ENCODE measurements at places on chromosomes 4 and X.
A peak's percentile ranks its signal among the peaks of the same experiment; 100 is the strongest.

DNA sequence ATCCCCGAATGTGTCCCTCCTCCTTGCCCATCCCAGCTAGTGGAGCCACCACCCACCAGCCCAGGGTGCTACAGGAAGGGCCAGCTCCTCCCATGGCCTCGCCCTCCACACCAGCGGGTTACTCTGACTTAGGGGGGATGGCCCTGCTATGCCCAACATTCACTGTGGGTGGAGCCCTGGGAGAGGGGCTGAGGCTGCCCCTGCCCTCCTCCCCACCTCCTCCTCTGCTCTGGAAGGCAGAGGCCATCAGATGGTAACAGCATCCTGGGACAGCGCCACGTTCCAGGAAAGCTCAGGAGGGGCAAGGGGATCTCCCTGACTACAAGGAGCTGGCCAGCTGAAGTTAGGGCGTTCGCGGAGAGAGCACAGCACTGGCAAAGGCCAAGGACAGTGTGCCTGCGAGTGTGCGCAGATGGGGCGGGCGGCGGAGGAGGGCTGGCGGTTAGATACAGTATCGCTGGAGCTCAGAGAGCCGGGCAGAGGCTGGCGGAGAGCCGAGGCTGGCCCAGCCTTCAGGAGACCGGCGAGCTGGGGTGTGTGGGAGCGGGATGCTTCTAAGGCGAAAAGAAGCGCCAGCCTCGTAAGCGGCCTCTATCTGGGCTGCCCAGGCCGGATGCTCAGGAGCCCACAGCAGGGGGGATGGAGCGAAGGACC, 1.5 kb downstream of the JAKMIP1 start:
- DNase-seq: no peak

DNA sequence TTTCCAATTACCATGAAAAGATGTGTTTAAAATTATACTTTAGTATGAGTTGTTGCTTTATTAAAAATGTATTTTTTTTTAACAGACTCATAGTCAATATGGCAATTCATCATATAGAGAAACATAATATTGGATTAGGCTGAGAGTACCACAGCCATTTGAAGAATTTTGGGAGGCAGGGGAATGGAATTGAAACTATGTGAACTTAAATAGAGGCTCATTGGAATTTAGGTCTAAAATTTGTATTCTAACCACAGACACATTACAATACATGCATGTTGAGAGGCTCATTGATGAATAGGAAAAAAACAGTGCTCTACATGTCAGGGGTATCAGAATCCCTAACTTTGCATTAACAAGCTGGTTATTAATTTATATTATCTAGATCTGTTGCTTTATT, 269.6 kb downstream of the DKK2 start:
- DNase-seq: no peak

DNA sequence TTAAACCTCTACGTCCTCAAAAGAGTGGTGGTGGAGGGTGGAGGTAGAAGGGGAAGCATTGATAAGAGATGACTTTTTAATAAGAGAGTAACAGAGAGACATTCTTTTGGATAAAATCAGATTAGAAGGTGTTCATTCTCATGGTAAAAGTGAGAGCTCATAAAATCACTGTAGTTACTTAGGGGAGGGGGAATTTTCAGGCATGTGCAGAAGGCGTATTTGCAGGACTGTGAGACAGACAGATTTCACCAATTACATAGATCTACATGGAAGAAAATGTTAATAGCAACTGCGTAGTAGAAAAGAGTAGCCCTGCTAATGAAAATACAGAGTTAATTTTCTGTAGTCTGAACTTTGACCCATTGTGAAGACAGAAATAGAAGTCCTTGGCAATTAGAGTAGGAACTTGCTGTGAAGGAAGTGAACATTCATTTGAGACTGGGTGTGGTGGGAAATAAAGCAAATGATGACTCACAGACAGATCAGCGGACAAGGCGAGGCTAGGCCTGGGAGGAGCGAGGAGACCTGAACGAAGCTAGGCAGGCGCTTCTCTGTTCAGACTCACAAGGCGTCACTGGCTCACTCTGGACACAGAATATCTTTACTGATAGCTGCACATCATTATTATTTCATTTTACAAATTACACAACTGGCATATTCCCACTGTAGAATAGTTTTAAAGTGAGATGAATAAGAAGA, 57.2 kb upstream of the FAM9C start:
- DNase-seq: peak; percentile 90

DNA sequence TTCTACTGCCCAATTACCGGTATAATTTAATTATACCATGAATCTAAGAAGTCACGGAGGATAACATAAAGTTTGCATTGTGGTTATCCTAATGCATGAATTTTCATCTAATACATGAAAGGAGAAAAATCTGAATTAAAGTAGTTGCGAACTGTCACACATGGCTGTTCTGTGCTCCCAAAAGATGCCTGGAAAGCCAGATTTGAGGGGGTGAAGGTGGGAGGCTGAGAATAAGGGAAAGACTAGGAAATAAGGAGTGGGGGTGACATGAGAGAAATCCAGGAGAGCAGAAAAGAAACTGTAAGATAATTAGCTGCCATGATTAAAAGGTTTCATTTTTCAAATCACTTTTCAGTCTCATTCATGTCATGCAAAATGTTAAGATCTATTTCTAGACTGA, 1582.7 kb downstream of the STIM2 start:
- no peak for DNase-seq

DNA sequence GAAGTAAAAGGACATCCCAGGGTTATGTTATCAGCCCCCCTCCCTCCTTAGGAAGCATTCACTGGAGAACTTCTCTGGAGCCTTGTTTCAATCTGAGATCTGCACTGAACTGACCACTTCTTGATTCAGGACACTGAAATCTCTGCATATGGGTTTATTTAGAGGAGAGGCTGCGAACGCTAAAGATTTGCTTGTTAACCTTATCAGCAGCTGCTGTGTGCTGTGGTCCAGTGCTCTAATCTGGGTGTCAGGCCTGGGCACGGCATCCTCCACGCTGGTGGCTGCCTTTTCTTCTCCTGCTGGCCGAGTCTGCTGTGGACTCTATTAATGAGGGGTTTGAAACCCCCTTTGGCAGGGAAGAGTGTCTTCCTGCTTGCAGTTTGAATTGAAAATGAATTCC, 1094.7 kb upstream of the TENM3 start:
- no peak for DNase-seq

GRCh38 chr4:150973626-150974251, 41.3 kb downstream of the LRBA start:
- DNase-seq: no peak

DNA sequence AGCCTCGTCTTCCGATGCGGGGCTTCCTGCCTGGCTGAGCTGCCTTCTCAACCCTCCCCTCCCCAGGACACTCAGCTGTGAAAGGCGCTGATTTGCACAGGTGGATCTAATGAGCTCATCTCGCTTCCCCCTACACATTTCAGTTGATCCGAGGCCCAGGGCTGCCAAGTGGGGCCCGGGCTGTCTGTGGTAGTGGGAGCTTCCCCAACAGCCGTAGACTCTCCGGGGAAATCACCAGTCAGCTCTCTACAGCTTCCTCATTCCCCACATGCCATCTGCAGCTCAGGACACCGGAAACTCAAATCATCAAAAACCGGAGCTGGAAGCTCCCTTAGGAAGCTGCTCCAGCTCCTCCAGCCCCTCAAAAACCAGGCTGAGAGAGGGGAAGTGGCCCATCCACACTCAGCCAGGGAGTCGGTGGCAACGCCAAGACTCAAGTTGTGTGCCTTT, 56.2 kb downstream of the SMIM20 start:
- DNase-seq: no peak

- DNase-seq: no peak
Observed at GRCh38 chrX:110374559-110374958, 15.9 kb downstream of the RTL9 start.

DNA sequence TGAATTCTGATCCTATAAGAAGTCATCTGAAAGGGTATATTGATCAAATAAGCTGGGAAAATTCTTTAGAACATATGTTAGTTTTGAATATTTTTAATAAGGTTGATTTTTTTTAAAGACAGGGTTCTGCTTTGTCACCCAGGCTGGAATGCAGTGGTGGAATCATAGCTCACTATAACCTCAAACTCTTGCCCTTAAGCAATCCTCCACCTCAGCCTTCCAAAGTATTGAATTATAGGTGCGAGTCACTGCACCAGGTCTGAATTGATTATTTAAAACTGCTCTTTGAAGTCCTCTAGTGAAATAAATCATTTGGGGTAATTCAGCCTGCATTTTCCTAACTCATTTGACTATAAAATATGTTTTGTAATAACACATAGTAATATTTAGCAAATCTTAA, 812.3 kb downstream of the PDHA2 start:
- DNase-seq: no peak

- DNase-seq: no peak
Observed at GRCh38 chr4:133972586-133972985, 229.0 kb downstream of the PABPC4L start.

DNA sequence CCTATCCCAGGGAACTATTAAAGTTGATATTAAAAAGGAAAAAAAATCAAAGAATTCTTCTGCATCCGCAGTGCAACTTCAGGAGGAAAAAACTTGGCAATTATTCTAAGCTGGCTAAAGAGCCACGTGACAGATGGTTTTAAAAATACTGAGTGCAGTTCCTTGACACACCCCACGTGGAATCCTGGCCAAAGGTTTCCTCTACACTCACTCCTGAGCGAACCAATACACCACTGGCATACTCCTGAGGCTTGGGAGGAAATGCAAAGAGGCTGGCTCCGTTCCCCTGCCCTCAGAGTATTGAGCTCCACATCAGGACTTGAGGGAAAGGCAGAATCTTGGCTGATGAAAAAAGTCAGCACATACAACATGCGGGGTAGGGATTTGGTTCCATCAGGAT, 133.8 kb upstream of the ATP6AP2 start:
- DNase-seq: no peak

DNA sequence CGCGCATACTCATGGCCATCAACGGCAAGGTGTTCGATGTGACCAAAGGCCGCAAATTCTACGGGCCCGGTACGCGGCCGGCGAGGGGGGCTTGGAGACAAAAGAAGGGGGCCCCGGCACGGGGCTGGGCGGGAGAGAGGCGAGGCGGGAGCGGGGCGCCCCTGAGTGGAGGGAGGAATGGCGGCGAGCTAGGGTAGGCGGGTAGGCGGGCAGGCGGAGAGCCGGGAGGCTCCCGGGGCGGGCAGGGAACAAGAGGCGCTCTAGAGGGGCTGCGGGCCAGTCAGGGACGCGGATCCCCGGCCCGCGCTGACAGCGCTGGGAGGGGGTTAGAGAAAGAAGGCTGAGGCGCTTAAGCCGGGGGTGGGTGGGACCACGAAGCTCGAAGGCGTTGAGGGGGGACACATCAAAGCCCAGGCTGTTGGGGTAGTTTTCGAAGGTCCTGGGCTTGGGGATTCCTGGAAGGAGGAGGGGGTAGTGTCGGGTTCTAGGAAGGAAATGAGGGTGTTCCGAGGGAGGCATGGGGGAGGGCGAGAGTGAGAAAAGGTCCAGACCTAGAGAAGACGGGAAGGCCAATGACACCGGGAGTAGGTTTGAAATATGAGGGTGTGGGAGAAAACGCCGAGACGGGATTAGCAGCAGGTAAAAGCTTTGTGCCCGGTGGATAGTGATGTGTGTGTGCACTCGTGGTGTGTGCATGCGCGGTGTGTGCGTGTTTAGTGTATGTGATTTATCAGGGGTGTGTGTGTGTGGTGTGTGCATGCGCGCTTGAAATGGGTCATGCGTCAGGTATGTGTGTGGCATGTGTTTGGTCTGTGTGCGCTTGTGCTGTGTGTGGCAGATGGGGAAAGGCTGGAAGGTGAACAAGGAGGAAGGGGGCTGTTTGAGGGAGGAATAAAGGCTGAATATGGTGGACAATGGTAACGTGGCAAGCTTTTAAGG, 807 bp downstream of the PGRMC1 start:
- peak; percentile 41 for DNase-seq

DNA sequence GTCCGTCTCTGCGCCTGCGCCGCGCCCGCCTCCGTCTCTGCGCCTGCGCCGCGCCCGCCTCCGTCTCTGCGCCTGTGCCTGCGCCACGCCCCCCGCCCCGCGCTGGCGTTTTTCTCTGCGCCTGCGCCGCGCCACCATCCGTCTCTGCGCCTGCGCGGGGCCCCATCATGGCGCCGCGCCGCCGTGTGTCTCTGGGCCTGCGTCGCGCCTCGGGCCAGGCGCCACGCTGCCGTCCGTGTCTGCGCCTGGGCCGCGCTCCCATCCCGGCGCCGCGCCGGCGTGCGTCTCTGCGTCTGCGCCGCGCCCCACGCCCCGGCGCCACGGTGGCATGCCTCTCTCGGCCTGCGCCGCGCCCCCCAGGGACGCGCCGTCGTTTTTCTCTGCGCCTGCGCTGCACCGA, 51.8 kb upstream of the DUX4 start:
- DNase-seq: no peak

DNA sequence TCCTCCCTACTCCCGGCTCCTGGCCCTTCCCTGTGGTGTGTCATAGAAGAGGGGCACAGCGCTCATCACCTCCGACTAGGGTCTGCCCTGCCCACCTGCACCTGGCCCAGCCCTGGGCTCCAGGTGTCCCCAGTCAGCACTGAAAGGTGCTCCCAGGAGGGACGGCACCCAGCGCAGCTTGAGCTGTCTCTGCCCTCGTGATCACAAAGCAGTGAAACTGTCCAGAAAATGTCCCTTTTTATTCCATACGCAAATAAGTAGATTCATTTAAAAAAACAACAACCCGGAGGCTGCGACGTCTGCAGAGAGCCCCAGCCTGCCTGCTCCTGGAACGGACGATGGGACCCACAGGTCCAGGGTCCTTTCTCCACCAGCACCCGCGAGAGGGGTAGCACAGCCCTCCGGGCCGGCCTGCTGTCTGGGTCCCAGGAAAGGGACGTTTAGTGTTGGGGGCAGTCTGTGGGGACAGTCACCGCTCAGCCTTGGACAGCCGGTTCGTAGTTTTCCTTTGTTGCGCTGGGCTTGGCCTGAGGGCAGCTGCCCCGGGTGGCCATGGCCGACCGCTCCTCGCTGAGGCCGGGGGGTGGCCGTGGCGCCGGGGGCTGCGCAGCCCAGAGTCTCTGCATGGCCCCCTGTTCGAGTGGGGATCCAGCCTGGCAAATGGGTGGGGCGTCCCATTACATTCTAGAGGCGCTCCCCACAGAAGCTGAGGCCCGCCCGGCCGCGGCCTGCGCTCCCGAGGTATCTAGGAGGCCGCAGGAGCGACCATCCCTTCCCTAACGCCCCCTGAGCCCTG, 4.6 kb downstream of the HMX1 start:
- DNase-seq: no peak

GRCh38 chr4:86595426-86595805, 1.3 kb downstream of the PTPN13 start:
- no peak for DNase-seq

DNA sequence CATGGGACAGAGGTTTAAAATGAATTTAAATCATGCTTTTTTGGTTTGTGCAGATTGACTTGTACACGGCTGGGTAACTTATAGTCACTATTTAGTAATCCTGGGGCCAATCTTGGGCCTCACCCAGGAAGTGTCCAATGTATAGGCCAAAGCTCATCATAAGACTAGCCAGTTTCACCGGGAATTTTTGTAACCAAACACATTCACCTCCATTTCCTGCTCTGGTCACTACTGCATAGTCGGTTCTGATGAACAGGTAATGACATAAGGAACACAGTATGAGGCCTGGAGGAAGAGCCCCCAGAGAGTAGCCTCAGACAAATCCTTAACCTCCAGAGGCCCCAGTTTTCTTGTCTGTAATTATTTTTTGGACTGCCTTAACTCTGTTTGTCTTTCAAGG, 81.9 kb downstream of the HPRT1 start:
- DNase-seq: no peak
